ENCODE measurements at places on chromosomes 16 and 17.
A peak's percentile ranks its signal among the peaks of the same experiment; 100 is the strongest.

DNA sequence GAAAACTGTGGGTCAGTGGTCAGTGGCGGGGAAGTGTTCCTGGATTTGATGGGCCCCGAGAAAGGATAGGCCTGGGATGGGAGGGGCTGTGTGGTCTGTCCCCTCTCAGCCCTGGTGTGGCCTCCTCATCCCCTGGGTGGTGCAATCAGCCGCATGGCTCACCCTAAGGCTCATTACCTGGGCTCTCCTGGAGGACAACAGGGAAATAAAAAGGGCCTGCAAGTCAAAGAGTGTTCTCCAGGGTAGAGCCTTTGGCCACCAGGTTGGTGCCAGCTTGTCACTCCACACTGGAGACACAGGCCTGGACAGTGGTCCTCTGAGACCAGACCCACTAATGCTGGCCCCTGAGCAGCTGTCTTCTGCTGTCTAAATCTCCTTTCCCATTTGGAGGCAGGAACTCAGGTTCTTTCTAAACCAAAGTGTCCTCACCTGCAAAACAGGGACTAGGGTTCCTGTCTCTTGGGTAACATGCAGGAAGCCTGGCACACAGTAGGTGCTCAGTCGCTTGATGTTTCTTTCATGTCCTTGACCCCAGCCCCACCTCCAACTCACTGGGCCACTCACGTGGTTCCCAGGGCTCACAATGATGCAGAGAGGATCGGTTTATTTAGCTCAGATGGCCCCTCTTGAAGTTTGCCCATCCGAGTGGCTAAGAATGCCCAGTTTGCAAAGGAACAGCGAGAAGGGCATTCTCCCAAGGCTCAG is 2.4 kb downstream of the NDRG4 start:
- DNase-seq = no peak

GRCh38 chr17:79019632-79020584 is 4.1 kb upstream of the C1QTNF1 start:
- DNase-seq = peak; percentile 17

GRCh38 chr16:81547194-81547938 is 102.8 kb downstream of the CMIP start:
- DNase-seq = no peak

DNA sequence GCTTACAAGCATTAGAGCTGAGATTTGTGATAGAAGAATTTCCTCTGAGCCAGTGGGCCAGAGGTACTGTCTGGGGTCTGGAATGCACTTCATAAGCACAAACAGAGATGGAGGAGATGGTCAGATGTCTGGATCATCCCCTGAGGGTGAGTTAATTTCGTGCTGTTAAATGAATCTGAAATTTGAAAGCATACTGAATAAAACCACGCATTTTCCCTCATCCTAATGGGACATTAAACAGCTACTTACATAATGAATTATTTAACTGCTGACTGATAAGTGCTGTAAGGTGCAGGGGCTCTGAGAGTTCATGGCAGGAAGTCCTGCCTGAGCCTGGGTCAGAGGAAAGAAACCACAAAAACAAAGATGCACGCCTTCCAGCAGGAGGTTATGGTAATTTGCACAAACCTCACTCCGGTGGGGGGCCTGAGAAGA is 136.3 kb upstream of the XYLT1 start:
- no peak for DNase-seq

- peak; percentile 14 for DNase-seq
These were observed 431 bp downstream of the SLFN11 start for GRCh38 chr17:35372846-35373533.

GRCh38 chr17:4472286-4472685 is 26.4 kb upstream of the SPNS2 start:
- DNase-seq = no peak

DNA sequence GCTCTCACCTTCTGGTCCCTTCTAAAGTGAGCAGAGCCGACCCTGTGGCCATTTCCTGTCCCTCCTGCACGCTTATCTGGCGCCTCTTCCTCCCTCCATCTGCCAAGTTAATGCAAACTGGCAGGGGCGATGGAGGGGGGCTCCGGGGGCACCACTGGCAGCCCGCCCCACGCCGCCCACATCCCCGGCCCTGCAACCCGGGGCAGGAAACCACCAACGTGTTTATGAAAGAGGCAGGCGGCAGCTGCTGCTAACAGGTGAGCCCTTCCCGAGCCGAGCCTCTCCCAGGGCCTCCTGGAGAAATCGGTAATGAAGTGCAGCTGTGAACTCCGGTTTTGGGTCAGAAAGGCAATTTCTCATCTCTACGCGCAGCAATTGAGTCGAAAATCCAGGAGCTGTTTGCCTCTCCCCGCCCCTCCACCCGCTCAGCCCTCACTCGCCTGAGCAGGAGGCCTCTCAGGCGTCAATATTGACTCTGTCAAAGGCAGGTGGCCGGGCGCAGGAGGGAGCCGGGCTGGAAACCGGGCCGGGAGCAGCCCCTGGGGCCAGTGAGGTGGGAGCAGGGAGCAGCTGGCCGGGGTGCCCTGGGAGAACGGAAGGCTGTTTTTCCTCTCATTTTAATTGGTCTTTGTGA is 164.4 kb upstream of the GSE1 start:
- DNase-seq = peak; percentile 4

DNA sequence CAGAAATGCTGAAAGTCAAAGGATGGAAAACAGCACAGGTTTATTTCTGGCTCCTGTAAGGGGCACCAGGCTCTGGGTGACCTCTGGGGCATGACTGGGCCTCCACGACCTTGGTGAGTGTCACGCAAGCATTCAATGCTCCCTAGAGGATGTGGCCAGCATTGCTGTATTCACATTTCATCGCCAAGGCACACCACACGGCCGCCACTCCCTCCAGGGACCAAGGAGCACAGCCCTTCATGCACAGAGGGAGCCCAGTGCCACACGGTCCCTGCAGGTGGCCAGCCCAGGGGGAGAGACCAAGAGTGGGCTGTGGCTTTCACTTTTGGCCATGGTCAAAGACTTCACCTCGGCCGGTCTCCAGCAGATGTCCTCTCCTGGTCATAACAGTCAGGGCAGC is 137.4 kb upstream of the TNRC6C start:
- no peak for DNase-seq

DNA sequence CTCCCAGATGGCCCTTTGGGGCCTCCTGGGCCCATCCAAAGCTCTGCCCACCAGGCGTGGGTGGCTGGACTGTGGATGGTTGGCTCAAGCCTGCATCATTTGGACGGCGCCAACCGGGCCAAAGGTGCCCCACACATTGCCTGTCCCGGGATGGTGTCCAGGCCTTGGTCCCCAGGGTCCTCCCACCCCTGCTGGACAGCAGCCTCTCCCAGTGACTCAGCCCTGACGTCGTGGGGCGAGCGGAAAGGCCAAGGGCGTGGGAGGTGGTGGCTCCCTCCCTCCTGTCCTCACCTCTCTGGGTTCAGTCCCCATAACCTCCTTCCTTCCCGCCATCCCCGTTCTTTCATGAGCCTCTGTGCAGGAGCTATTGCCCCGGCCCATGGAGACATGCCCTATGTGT is 42.1 kb upstream of the DLX4 start:
- DNase-seq = no peak

DNA sequence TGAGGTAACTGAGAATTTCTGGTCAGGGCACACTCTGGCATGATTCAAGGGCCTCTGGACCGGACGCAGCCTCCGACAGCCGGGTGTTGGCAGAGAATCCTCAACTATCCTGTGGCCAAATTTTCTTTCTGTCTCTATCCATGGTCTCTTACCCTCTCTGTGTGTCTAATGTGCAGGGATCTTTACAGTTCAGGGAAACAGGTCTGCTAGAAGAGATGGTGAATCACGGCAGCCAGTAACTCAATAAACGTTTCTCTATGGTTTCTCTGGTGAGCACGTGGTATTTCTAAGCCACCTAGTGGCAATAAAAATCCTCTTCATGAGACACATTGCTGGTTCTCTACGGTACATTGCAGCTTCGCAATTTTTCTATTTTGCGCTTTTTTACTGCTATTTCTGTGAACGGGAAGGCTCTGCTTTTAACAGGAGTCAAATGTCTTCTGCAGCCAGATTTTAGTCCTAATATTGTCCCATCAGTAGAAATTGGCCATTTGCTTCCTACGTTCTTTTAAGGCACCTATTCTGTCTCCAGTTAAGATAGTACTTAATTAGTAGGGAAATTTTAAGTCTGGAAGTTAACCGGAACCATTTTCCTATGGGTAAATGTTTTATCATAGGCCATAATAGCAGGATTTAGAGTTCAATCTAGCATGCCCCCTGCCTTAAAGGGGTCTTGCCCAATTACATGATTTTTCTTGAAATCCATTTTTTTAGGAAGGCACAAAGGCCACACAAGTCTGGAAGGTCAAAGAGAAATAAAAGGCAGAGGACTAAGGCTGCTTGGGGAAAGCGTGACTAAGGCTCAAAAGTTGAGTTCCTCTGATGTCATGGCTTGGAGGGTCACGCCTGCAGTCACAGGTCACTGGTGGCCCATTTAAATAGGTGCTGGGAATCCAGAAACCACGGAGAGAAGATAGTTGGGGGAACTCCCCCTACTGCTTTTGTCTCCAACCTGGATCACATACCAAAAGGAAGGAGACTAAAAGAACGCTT is 31.5 kb downstream of the QPRT start:
- DNase-seq = peak; percentile 77

DNA sequence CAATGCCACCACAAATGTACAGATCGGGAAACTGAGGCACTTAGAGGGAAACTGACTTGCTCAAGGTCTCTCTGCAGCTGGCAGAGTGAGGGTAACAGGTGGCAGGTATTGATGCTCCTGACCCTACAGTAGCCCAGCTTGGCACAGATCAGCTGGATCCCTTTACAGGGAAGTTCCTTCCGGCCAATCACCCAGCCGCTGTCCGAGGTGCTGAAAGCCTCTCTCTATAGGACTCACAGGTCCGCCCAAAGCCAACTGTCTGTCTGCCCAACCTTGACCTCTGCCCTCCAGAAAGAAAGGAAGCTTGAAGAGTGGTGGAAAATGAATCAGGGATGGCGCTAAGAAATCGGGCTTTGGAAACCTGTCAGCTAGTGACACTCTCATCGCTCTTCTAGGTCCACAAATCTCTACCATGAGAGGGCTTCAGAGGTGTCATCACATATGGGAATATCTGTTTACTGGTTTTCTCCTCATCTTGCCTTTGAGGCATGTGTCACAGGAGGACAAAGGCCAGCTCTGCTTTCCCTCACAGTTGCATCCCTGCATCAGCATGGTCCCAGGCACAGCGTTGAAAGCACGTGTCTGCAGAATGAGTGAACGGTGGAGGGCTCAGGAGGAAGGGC is 246.2 kb downstream of the KATNIP start:
- DNase-seq = peak; percentile 6

- no peak for DNase-seq
These were observed 4.7 kb downstream of the IL17C start for GRCh38 chr16:88642881-88643643.

DNA sequence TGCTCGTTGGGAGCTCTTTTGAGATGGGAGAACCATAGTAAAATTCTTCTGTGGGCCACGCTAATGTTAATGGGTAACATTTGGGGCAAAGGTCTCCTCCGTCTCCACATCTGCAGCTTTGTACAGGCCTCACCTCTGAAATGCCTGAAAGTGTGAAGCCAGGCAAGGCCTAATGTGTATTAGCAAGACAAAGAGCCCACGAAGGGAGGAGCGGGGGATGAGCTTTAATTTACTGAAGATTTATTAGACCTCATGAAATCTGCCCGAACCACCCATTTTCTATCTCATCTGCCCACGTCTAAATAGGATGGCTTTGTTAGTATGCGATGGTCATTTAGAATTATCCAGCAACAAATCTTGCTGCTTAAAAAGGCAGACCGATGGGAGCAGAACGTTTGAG is 408.9 kb downstream of the PMP22 start:
- DNase-seq = no peak

DNA sequence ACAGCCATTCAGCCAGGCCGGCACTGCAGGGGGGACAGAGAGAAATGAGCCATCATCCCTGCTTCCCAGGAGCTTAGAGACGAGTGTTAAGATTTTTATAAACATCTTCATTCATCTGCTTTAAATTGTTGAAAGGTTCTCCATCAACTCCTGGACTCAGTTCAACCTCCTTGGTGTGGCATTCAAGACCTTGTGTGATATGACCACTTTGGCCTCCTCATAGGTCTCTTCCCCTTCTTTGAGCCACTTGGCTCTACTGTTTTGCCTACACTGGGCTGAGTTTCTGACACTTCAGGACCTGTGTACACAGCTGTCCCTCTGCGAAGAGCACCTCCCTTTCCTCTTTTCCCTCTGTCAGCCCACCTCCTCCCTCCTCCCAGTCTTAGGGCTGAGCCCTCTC is 4.3 kb downstream of the DOC2B start:
- DNase-seq = no peak

DNA sequence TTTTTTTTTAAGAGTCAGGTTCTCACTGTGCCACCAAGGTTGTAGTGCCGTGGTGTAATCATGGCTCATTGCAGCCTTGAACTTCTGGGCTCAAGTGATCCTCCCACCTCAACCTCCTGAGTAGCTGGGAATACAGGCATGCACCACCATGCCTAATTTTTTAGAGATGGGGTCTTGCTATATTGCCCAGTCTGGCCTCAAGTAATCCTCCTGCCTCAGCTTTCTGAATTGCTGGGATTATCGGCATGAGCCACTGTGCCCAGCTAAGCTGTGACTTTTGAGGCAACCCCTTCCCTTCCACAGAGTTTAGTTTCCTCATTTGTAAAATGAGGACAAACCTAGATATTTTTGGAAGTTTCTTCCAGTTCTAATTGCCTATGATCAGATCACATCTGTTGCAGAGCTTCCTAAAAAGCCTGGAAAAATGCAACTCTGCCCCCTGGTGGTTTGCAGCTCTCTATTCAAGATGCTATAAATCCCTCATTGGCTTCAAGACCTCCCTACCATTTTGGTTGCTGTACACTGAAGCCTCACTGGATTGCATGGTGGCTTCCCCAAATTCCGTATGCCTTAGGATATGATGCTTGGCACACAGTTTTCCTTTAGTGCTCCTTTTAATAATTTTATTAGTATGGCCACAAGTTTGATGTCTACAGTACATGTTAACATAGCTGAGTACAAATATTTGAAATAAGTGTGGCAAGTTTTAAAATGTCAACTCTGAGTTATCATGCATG is 19.3 kb downstream of the GDE1 start:
- peak; percentile 69 for DNase-seq

DNA sequence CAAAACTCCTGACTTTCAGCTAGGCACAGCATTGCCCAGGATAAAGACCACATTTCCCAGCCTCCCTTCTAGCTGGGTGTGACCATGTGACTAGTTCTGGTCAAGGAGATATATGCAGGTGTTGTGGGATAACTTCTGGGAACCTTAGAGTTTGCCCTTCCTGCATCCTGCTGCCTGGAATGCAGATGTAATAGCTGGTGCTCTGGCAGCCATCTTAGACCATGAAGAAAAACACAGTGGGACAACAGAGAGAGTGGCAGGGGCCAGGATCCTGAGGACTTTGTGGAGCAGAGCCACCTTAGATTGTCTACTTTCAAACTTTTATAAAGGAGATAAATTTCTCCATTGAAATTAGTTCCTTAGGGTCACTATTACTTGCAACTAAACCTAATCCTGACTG is 101.3 kb downstream of the GSG1L start:
- DNase-seq = no peak

GRCh38 chr16:86038926-86039310 is 140.0 kb downstream of the IRF8 start:
- DNase-seq = peak; percentile 6

DNA sequence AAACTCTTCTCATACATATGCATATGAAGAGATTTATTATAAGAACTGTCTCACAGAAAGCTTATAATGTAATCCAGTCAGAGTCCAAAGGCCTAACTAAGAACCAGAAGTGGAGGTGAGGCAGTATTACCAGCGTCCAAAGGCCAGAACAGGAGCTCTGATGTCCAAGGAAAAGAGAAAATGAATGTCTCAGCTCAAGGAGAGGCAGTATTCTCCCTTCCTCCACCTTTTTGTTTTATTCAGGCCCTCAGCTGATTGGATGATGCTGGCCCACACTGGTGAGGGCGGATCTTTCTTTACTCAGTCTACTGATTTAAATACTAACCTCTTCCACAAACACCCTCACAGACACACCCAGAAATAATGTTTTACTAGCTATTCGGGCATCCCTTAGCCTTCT is 43.4 kb downstream of the FBXL20 start:
- no peak for DNase-seq
